ENCODE measurements at places on chromosomes 7 and 10. TPM values are rescaled to one million over a fixed set of nuclear protein-coding genes. Genes with fewer than 3 reads are reported as not detected.

- H3K36me3 ChIP-seq: no peaks in the 10 kb centered on the region
- H3K4me1 ChIP-seq: no peaks in the 10 kb centered on the region
- H3K4me3 ChIP-seq: no peak overlapping the region
- H3K27me3 ChIP-seq: peaks cover 2% of the 10 kb centered on the region
- H3K27ac ChIP-seq: no peak overlapping the region
Observed at GRCh38 chr10:20993389-20993788, 96.3 kb upstream of the NEBL start.

DNA sequence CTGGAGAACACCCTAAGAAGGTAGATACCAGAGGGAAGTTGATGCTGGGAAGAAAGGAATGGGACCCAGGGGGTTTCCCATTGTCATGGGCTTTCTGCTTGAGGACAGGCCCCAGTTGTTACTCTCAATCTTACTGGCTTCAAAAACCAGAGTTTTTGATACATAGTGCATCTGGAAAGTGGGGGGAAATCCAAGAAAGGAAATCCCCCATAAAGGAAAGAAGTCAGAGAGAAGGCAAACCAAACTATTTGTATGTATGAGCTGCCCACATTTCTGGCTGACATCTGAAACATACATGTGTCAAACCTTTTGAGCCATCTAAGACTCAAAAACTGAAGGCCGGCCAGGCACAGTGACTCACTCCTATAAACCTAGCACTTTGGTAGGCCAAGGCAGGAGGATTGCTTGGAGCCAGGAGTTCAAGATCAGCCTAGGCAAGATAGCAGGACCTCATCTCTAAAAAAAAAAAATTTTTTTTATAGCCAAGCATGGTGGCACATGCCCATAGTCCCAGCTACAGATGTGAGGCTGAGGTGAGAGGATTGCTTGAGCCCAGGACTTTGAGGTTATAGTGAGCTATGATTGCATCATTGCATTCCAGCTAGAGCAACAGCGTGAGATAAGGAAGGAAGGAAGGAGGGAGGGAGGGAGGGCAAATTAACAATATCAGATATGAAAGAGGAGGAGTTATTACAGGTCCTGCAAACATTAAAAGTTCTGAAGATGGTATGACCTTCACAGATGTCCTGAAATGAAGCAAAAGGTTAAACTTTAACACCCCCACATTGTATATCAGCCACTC lies 6.7 kb upstream of the COA1 start:
- peaks cover 22% of the 10 kb centered on the region for H3K4me1 ChIP-seq
- H3K27ac ChIP-seq: peak overlapping the region; percentile 75
- DNase-seq: peak; percentile 86
- no peak overlapping the region for H3K4me3 ChIP-seq
- no peaks in the 10 kb centered on the region for H3K36me3 ChIP-seq

DNA sequence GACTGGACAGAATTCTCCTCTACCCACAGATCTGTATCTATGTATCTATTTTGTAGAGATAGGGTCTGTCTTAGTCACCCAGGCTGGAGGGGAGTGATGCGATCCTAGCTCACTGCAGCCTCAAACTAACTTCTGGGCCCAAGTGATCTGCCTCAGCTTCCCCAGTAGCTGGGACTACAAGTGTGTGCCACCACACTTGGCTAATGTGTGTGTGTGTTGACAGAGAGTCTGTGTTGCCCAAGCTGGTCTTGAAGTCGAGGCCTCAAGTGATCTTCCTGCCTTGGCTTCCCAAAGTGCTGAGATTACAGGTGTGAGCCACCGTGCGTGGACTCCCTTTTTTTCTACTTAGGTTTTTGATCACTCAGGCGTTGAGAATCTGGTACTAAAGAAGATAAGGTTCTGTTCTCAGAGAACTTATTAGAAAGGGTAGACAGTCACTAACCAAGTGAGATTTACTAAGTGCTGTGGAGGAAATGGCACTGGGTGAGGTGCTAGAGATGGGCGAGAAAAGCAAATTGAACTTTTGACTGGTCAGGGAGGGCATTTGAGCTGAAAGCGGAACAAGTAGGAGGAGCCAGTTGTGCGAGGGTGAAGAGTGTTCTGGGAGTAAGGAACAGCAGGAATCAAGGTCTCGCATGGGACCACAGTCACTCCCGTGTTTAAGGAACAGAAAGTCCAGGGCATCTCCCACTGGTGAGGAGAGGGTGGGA lies 18.0 kb downstream of the NDUFB2 start:
- no peaks in the 10 kb centered on the region for H3K27me3 ChIP-seq
- no peak overlapping the region for H3K4me3 ChIP-seq
- DNase-seq: no peak
- no peak overlapping the region for H3K27ac ChIP-seq
- no peaks in the 10 kb centered on the region for H3K4me1 ChIP-seq

DNA sequence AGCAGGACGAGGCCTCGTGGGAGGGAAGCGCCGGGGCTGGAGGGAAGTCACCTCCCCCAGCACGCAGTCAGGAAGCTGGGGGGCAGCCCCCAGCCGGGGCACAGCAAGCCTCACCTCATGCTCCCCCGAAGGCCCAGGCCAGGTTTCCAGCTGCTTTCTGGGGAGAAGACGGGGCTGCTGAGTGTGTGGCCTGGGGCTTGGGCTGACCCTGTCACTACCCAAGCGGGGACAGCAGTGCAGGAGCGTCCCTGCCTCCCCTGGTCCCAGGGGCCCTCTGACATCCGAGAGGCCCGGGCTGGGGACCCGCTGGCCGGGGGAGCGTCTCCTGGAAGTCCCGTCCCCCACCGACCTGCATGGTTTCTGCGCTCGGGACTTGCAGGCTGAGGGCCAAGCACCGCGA lies 19.7 kb upstream of the NKX6-2 start:
- DNase-seq: no peak
- H3K4me3 ChIP-seq: no peak overlapping the region
- no peak overlapping the region for H3K27ac ChIP-seq
- no peaks in the 10 kb centered on the region for H3K4me1 ChIP-seq
- no peaks in the 10 kb centered on the region for H3K27me3 ChIP-seq

DNA sequence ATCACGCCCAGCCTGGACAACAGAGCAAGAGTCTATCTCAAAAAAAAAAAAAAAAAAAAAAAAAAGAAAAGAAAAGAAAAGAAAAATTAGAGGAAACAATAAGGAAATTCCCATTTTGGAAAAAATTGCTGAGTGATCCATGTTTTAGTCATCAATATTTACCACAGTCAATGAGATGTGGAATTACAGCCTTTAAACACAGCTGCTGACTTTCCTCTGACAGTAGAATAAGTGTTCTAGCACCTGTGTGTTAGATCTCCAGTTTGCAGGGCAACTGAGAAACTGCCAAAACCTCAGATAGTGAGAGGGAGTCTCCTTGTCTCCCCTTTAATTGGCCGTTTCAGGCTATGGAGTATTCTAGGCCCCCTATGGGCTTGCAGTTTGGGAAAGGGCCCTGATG lies 520.1 kb downstream of the KCNMA1 start:
- H3K27ac ChIP-seq: no peak overlapping the region
- no peak overlapping the region for H3K4me3 ChIP-seq
- no peak for DNase-seq
- H3K36me3 ChIP-seq: no peaks in the 10 kb centered on the region
- H3K27me3 ChIP-seq: peaks cover 12% of the 10 kb centered on the region

OPN4 gene
- total RNA-seq: not detected

Data from activated naive CD4-positive, alpha-beta T cell treated with anti-CD3 and anti-CD28 coated beads for 36 hours (primary cell).